ENCODE measurements at places on chromosomes 16 and 17.

GRCh38 chr17:57461082-57461481, 204.8 kb downstream of the MSI2 start:
- H3K27me3 ChIP-seq = no peaks in the 10 kb centered on the region
- H3K4me1 ChIP-seq = peaks cover 39% of the 10 kb centered on the region
- peaks cover 12% of the 10 kb centered on the region for H3K36me3 ChIP-seq
- no peak overlapping the region for H3K4me3 ChIP-seq
- no peak for DNase-seq

- no peaks in the 10 kb centered on the region for H3K36me3 ChIP-seq
- H3K27ac ChIP-seq = no peak overlapping the region
- H3K27me3 ChIP-seq = peaks cover 10% of the 10 kb centered on the region
- H3K4me3 ChIP-seq = no peak overlapping the region
Measured at GRCh38 chr17:27968206-27968732, 74.2 kb upstream of the NLK start.

DNA sequence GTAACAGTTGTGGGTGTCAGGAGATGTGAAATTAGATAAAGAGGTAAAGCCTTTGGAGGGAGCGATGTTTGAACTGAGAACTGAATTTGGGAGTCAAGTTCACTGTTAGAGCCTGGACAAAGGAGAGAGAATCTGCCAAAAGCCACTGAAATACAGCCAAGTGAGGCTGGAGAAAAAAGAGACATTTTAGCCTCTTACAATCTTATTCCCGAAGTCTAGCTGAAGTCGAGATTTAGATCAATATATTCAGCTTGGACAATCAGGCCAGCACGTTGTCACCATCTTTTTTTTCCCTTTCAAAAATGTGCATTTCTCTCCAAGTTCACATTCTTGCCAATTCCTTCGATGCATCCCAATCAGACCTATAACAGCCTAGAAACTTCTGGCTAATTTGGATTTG, 312.2 kb downstream of the RBFOX1 start:
- H3K27ac ChIP-seq = no peak overlapping the region
- no peak overlapping the region for H3K4me3 ChIP-seq
- no peak for DNase-seq
- H3K27me3 ChIP-seq = no peaks in the 10 kb centered on the region
- H3K4me1 ChIP-seq = no peaks in the 10 kb centered on the region

GRCh38 chr17:2815781-2816185, 19.5 kb downstream of the RAP1GAP2 start:
- peaks cover 51% of the 10 kb centered on the region for H3K4me1 ChIP-seq
- peaks cover 65% of the 10 kb centered on the region for H3K27me3 ChIP-seq
- no peak for DNase-seq

DNA sequence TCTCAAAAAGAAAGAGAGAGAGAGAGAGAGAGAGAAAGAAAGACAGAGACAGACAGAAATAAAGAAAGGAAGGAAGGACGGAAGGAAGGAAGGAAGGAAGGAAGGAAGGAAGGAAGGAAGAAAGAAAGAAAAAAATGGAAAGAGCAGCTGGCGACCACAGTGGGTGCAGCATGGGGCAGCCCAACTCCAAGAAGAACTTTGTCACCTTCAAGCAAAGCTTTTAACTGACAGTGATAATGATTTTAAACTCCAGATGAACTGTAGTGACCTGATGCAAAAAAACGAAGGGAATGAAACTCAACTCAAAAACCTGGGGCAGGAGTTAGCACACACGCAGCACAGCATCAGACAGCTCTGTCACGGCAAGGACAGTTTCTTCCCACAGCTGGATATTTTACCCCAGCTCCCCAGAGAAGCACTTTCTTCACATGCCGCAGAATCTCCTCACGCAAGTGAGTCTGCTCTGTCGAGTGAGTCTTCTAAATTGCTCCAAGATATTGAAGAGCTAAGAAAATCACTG, 5.0 kb upstream of the ARHGAP17 start:
- H3K27me3 ChIP-seq = no peaks in the 10 kb centered on the region
- no peak overlapping the region for H3K4me3 ChIP-seq
- H3K27ac ChIP-seq = peak overlapping the region; percentile 80
- peaks cover 49% of the 10 kb centered on the region for H3K4me1 ChIP-seq
- no peak for DNase-seq

- no peak overlapping the region for H3K4me3 ChIP-seq
- no peak overlapping the region for H3K27ac ChIP-seq
- H3K36me3 ChIP-seq = no peaks in the 10 kb centered on the region
- peaks cover 20% of the 10 kb centered on the region for H3K27me3 ChIP-seq
Measured at GRCh38 chr16:87816507-87817100, 50.8 kb upstream of the KLHDC4 start.

GRCh38 chr16:67329901-67330300, 3.3 kb downstream of the LRRC36 start:
- DNase-seq = no peak
- peaks cover 8% of the 10 kb centered on the region for H3K4me1 ChIP-seq
- H3K27ac ChIP-seq = no peak overlapping the region
- peaks cover 35% of the 10 kb centered on the region for H3K27me3 ChIP-seq
- H3K4me3 ChIP-seq = no peak overlapping the region

DNA sequence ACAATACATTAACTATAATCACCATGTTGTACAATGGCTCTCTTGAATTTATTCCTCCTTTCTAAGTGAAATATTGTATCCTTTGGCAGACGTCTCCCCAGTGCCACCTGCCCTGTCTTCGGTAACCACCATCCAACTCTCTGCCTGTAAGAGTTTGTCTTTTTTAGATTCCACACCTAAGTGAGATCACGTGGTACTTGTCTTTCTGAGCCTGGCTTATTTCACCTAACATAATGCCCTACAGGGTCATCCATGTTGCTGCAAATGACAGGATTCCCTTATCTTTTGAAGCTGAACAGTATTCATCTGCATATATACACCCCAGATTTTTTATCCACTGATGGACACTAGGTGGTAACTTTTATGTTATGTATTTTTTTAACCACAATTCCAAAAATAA, 24.2 kb downstream of the ORC6 start:
- H3K27ac ChIP-seq = no peak overlapping the region
- no peaks in the 10 kb centered on the region for H3K27me3 ChIP-seq
- no peak overlapping the region for H3K4me3 ChIP-seq
- H3K4me1 ChIP-seq = no peaks in the 10 kb centered on the region
- H3K36me3 ChIP-seq = no peaks in the 10 kb centered on the region
- DNase-seq = no peak

DNA sequence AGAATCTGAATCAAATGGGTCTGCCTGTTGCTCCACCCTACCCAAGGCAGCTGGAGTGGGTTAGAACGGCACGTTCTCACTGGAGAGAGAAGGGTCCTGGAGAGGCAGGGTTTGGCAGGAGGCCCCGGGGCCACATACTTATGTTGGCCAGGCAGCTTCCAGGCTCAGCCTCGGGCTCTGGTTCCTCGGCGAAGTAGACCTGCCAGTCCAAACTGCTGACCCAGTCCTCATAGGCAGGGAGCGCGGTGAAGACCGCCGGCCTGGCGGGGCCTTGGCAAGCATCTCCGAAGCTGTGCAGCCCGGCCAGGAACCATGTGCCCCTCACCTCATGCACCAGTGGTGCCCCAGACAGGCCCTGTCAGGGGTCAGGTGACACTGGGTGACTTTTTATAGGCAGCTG, 4.8 kb downstream of the PRSS53 start:
- peaks cover 20% of the 10 kb centered on the region for H3K36me3 ChIP-seq
- no peak for DNase-seq
- no peaks in the 10 kb centered on the region for H3K27me3 ChIP-seq
- no peak overlapping the region for H3K4me3 ChIP-seq
- H3K4me1 ChIP-seq = peaks cover 8% of the 10 kb centered on the region
- no peak overlapping the region for H3K27ac ChIP-seq

DNA sequence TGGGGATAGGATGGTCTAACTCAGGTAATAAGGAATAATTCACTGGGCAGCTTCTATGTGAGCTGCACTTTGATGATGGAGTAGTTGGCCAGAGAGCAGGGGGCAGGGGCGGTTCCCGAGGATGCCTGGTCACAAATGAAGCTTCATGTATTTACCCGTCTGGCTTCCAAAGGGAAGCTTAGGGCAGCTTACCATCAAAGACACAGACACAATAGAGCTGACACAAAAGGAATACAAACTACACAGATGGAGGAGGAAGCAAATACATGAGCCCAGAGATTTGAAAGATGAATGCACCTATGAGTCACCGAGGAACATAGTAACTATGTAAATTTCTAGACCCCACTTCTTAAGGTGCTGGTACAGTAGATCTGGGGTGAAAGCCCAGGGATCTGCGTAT, 8.7 kb upstream of the EMP2 start:
- H3K27me3 ChIP-seq = peaks cover 10% of the 10 kb centered on the region
- no peak overlapping the region for H3K4me3 ChIP-seq
- no peak overlapping the region for H3K27ac ChIP-seq
- no peaks in the 10 kb centered on the region for H3K4me1 ChIP-seq
- no peak for DNase-seq

GRCh38 chr17:1082579-1082978, 85.7 kb downstream of the TIMM22 start:
- H3K4me3 ChIP-seq = no peak overlapping the region
- H3K4me1 ChIP-seq = no peaks in the 10 kb centered on the region
- H3K36me3 ChIP-seq = peaks cover 33% of the 10 kb centered on the region
- H3K27ac ChIP-seq = no peak overlapping the region
- H3K27me3 ChIP-seq = no peaks in the 10 kb centered on the region

- H3K4me1 ChIP-seq = peaks cover 64% of the 10 kb centered on the region
- peak overlapping the region; percentile 96 for H3K27ac ChIP-seq
- H3K36me3 ChIP-seq = peaks cover 93% of the 10 kb centered on the region
Measured at GRCh38 chr17:35486920-35487732, 38.6 kb upstream of the SLFN13 start.

DNA sequence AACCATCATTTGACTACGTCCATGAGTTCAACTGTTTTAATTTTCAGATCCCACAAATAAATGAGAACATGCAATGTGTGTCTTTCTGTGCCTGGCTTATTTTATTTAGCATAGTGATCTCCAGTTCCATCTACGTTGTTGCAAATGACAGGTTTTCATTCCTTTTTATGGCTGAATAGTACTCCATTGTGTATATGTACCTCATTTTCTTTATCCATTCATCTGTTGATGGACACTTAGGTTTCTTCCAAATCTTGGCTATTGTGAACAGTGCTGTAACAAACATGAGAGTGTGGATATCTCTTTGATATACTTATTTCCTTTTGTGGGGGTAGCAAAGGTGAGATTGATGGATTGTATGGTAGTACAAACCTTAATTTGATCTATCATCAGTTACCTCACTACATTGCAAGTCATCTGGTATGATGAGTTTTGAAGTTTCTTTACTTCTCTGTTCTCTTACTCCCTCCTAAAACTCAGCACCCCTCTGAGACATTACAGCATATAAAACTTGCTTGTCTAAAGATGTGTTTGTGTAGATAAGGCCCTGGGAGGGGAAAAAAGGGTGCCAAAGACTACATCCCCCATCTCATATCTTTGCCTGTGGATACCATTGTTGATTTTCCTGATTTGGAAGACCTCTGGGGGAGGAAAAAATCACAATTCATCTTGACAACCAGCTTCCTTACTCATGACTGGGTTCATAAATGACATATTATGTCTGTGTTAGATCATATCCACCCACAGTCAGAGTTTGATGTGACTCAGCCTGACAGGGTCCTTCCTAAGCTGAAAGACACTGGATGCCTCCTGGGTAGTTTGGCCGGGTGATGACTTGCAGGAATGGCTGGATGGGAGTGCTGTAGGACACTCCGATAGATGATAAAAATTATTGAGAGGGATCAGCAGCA, 47.6 kb downstream of the ABCA9 start:
- H3K4me1 ChIP-seq = no peaks in the 10 kb centered on the region
- H3K36me3 ChIP-seq = no peaks in the 10 kb centered on the region
- no peak for DNase-seq
- H3K4me3 ChIP-seq = no peak overlapping the region

- no peak overlapping the region for H3K4me3 ChIP-seq
- no peak overlapping the region for H3K27ac ChIP-seq
- H3K36me3 ChIP-seq = no peaks in the 10 kb centered on the region
- no peak for DNase-seq
Measured at GRCh38 chr17:8673612-8674011, 43.1 kb upstream of the MYH10 start.

DNA sequence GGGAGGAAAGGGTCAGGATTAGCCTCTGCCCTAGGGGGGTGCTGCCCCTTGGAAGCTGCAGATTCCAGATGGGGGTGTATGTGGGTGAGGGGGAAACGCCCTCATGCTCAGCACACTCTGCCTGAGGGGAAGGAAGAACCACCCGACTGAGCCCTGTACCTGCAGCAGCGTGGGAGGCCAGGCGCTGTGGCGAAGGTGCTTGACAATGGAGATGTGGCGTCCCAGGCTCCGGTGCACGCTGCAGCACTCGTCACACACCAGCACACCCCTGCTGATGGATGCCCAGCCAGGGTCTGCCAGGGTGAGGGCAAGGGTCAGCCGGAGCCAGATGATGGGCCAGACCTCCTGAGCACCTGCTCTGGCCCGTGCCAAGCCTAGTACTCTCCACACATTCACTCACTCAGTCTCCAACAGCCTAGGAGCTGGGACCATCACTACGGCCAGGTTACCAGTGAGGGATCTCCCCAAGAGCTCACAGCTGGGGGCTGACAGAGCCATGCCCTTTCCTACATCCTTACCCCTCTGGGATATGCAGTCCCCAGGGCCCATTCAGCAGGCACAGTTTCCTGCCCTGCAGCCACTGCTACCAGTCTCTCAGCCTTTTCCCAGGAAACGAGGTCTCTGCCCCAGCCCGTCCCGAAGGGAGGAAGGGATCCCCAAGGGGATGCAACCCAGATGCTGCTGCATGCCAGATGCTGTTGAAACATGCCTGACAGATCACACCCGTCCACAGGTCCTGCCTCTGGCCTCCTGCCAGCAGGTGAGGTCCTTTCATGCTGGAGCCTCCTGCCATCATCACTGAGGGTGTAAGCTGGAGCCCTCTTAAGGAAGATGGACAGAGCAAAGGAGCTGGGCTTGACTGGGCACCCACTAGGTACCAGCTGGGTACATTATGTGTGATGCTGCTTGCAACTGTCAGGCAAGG, 5.9 kb downstream of the GIT1 start:
- H3K36me3 ChIP-seq = peaks cover 36% of the 10 kb centered on the region
- peak overlapping the region; percentile 84 for H3K27ac ChIP-seq
- H3K4me1 ChIP-seq = peaks cover 60% of the 10 kb centered on the region
- no peak overlapping the region for H3K4me3 ChIP-seq
- H3K27me3 ChIP-seq = no peaks in the 10 kb centered on the region

DNA sequence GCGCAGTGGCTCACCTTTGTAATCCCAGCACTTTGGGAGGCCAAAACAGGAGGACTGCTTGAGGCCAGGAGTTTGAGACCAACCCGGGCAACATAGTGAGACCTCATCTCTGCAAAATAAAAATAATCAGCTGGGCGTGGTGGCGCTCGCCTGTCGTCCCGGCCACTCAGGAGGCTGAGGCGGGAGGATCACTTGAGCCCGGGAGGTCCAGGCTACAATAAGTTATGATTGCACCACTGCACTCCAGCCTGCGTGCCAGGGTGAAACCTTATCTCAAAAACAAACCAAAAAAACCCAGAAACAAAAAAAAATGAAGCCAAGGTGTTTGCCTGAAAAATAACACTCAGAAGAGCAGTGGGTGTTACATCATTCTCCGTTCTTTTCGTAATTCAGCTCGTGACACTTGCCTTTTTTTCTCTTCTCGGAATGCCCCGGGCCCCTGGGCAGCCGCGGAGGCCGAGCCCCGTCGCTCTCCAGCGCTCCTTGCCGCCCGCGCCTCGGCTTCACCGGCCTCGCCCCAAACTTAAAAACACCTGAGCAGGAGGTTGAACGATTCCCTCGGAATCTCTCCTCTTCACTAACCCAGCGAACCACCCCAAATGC, 17.0 kb downstream of the PRCD start:
- peak overlapping the region; percentile 97 for H3K27ac ChIP-seq
- no peaks in the 10 kb centered on the region for H3K27me3 ChIP-seq
- H3K4me1 ChIP-seq = peaks cover 52% of the 10 kb centered on the region
- peaks cover 32% of the 10 kb centered on the region for H3K36me3 ChIP-seq

- H3K27me3 ChIP-seq = no peaks in the 10 kb centered on the region
- no peaks in the 10 kb centered on the region for H3K4me1 ChIP-seq
- H3K36me3 ChIP-seq = no peaks in the 10 kb centered on the region
- H3K27ac ChIP-seq = no peak overlapping the region
Measured at GRCh38 chr17:11029791-11030190, 191.9 kb upstream of the PIRT start.
